ENCODE measurements at places on chromosomes 5 and 9.

DNA sequence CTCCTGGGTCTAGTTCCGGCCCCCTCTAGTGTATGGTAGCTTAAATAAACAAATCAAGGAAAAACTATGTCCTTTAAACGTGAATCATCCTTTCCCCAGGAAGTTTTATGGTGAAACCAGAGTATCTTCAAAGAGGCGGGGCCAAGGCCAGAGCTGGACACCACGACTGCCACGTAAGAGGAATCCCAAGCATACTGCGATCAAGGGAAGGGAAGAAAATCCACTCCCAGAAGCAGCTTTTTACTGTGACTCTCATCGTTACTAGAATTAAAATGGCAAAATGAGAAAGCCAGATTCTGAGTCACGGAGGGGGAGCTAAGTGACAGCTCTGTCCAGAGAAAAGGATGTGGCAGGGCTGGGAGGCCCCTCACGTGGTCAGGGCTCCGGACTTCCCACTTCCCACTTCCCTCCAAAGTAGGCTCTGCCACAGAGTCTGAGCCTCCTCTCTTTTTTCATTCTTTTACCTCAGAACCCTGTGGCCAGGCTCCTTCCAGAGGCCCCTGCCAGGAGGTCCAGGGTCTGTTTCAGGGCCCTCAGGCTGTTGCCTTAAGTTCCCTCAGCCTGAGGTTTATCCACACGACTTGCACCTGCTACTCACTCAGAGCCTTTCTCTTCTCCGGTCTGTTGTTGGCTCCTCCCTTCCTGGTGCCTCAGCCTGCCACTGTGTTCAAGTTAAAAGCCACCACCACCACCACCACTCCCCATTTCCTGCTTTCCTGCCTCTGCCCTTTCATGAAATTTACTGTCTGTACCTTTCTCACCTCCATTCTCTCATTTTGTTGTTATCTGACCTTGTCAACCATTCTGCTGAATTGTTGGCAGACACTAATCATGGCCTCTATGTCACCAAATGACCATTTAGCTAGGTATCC is 1.4 kb upstream of the GLRX start:
- no peak for DNase-seq

GRCh38 chr5:37437711-37438110 is 58.6 kb downstream of the WDR70 start:
- DNase-seq: no peak

DNA sequence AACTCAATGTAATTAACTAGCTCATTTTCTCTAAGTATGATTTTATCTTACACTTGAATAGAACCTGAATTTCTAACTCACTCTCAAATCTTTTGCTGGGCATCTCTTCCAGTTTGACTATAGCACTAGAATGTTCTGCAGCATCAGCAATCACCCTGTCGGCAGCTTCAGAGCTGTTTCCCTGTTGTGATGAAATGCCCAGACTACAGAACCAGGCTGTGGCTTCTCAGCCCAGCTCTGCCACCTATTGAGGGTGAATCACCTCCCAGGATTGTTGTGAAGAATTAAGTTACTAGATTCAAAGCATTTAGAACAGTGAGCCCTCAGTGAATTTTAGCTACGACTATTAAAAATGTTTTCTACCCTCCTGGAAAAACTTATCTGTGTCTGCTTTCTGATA is 90.4 kb upstream of the ANKRD55 start:
- no peak for DNase-seq

DNA sequence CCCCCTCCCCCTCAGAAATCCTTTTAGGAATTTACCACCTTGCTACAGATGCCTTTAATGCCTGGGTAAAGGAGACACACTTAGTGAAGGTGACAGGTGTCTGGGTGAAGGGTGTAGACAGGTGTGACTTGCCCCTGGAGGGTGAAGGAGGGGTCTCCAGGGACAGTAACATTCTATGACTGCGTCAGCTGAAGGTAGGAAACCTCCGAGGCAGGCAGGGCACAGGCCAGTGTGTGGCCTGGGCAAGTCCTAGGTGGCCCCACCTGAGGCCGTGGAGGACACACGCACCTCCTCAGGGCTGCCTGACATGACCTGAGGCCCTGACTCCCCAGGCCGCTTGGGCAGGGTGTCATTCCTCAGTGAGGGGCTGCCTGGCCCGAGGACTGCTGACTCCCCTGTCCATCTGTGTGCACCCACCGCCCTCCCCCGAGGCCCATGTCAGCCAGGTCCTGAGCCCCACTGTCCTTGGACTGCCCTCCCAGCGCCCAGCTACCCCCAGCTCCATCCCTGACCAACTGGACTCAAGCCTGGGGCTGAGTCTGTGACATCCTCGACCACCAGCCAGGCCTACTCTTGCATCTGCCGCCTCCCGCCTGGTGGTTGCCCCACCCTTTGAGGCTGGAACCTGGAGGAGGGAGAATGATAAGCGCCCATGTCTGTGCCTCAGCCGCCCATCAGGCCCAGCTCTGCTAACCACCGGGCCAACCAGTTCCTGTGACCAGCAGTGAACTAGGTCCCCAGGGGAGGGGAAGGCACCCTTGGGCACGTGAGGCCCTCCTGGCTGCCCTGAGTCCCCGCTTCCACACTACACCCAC is 18.4 kb downstream of the CARD19 start:
- no peak for DNase-seq

- no peak for DNase-seq
Observed at GRCh38 chr5:16593628-16594027, 23.2 kb downstream of the RETREG1 start.

Data from liver (tissue), 10 donors.